NCI-H2081 treated with DMSO at 0.1 percent for 48 hours (cell line): ENCODE measurements at places on chromosomes 5 and 9.

- DNase-seq: no peak
Measured at GRCh38 chr9:126880947-126881332, 20.5 kb downstream of the ZBTB34 start.

- no peak for DNase-seq
Measured at GRCh38 chr5:118905196-118905595, 83.2 kb downstream of the DTWD2 start.

- DNase-seq: no peak
Measured at GRCh38 chr5:145396888-145397287, 438.3 kb downstream of the PRELID2 start.

- DNase-seq: no peak
Measured at GRCh38 chr5:68037546-68037945, 178.0 kb upstream of the PIK3R1 start.

DNA sequence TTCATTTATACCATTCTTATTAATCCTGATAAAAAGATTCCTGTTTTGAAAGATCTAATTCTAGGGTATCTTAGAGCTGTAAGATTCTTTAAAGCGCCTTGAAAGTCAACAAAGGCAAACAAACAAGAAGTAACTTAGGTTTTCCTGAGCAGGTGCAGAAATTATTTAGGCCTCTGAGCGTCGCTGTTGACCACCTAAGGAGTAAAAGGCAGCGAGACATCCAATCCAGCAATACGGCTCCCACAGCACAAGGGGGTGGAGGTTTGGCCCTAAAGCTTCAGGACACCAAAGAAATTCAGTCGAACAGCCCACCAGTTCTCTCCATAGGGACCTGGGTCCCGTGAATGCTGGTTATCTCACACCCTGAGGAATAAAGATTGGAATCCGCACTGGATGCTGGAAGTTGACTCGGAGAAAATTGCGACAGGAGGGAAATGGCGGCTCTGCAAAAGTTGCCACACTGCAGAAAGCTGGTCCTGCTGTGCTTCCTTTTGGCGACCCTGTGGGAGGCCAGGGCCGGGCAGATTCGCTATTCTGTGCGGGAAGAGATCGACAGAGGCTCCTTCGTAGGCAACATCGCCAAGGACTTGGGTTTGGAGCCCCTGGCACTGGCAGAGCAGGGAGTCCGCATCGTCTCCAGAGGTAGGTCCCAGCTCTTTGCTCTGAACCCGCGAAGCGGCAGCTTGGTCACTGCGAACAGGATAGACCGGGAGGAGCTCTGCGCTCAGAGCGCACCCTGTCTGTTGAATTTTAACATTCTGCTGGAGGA is at the start of gene PCDHGA2:
PCDHGA2 (plus strand) TSS at position 223 of the 769 bp plus-strand sequence.
- no peak for DNase-seq

- no peak for DNase-seq
Measured at GRCh38 chr9:13665418-13666066, 386.1 kb upstream of the MPDZ start.

DNA sequence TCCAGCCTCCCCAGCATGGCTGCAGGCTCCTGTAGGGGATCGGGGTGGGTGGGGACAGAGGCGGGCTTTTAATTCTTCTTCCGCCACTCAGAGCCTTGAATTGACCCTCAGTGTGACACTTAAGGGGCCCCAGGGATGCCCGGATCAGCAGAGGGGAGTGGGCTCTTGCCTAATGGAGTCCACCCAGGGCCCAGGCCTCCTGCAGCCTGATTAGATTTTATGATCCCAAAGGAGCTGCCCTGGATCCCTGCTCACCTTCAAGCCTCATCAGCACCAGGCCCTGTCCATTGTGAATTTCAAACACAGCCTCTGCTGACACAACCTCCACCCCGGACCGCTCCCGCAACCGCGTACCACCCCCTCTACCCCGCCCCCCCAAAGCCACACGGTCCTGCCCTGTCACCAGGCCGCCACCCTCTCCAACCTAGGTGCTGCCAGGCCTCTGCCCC is 214.1 kb upstream of the IER5L start:
- no peak for DNase-seq

GRCh38 chr9:121434969-121435368 is 64.7 kb downstream of the GGTA1 start:
- no peak for DNase-seq
